Esophagus squamous epithelium (tissue), 5 donors: ENCODE measurements at places on chromosomes 2 and 18.

DNA sequence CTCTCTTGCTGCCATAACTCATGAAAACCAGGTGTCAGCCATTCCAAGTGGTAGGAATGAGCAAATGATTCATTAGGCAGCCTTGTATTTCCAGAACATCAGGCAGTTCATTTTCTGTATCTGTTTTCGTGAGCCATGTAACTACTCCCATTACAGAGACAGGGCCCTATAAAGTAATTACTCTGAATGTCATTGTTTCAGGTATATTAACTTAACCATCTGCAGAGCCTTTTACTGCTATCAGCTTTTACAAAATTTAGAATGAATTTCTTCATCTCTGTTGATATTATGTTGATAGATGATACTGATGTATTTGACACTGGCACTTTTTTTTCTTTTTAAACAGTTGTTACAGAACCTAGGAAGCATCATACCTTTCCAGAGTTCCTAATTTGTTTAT lies 69.9 kb downstream of the MGAT5 start:
- DNase-seq: no peak

DNA sequence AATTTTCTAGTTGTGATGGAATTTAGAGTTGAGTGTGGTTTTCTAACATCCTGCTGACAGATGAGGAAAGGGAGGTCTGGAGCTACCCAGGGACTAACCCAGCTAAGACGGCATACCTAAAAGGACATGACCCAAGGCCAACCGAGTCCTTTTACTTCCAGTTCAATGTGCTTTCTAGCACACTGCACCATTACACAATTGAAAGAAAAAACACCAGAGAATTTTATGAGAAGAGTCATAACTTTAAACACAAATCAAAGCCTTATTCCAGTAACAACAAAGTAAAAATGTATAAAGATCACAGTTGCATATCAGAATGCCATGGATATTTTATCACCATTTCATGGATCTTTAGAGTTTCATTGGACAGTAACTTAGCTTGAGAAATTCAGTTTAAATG lies 480.3 kb downstream of the MEIS1 start:
- no peak for DNase-seq

DNA sequence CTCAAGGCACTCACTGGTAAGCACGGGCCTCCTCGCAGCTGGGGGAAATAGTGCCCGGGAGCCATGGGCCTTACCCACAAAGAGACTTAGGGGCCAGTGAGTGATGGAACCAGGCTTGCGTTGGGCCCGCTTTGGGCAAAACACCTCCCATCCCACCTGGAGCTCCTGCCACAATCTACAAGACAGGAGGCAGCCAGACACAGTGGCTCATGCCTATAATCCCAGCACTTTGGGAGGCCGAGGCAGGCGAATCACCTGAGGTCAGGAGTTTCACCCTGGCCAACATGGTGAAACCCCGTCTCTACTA lies 88.2 kb downstream of the TFCP2L1 start:
- no peak for DNase-seq

GRCh38 chr2:168780669-168781071 lies 21.8 kb upstream of the NOSTRIN start:
- no peak for DNase-seq

- DNase-seq: no peak
Observed at GRCh38 chr18:22300665-22301636, 116.8 kb downstream of the CTAGE1 start.

- no peak for DNase-seq
Observed at GRCh38 chr2:10380048-10380926, 67.8 kb downstream of the ODC1 start.

- DNase-seq: no peak
Observed at GRCh38 chr2:3132966-3133365, 244.7 kb downstream of the EIPR1 start.

- DNase-seq: no peak
Observed at GRCh38 chr18:49890041-49890440, 76.7 kb upstream of the ACAA2 start.

DNA sequence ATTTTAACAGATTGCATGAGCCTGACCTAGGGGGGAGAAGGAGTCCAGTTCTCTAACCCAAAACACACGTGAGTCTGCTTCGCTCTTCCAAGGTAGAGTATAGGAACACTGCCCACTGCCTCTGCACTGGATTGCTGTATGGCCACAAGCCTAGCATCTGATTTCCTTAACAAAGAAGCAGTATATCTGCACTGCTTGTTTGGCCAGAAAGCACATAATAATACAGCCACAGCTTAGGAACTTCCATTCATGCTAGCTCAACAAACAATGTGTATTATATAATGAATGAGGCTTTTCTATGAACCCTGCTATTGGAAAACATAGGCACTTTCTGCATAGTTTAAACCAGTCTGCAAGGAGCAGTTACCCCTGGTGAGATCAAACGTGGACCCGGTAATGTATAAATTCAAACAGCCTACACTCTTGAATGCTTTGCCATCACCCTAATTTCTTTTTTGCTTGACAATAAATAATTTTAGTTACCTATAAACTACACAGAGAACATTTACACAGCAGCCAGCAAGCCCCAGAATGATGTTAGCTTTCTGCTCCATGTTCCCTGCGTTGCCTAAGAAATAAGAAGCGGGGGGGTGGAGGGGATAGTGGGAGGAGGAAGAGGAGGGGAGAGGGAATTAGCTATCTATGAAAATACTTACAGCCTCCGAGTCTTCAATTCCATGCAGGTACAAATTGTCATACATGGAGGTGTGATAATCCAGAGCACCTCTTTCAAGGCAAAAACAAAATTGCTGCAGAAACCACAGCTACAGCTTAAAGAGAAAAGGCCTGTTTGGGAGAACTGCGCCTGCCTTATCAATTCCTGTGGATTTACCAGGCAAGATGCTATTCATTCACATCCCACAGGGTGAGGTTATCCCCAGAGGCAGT lies 125.6 kb downstream of the CACNB4 start:
- DNase-seq: no peak

- no peak for DNase-seq
Observed at GRCh38 chr2:199596549-199596948, 138.8 kb upstream of the SATB2 start.

GRCh38 chr2:195737511-195738325 lies 80.7 kb downstream of the SLC39A10 start:
- no peak for DNase-seq

- DNase-seq: no peak
Observed at GRCh38 chr2:38384338-38384737, 7.3 kb upstream of the ATL2 start.
